NCI-H187 treated with DMSO at 0.1 percent for 48 hours (cell line): ENCODE measurements at places on chromosomes 12 and 14.

GRCh38 chr14:94366146-94366915, 22.1 kb downstream of the SERPINA1 start:
- no peak for DNase-seq

DNA sequence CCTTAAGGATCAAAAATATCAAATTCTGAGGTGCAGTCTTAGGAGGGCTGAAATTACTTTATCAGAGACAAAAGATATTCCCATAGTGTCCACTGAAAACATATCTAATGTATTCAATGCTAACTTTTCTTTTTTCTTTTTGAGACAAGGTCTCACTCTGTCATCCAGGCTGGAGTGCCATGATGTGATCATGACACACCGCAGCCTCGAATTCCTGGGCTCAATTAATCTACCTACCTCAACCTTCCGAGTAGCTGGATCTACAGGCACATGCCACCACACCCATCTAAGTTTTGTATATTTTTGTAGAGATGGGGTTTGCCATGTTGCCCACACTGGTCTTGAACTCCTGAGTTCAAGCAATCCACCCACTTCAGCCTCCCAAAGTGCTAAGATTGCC, 68.3 kb downstream of the ZC3H14 start:
- DNase-seq, result no peak

DNA sequence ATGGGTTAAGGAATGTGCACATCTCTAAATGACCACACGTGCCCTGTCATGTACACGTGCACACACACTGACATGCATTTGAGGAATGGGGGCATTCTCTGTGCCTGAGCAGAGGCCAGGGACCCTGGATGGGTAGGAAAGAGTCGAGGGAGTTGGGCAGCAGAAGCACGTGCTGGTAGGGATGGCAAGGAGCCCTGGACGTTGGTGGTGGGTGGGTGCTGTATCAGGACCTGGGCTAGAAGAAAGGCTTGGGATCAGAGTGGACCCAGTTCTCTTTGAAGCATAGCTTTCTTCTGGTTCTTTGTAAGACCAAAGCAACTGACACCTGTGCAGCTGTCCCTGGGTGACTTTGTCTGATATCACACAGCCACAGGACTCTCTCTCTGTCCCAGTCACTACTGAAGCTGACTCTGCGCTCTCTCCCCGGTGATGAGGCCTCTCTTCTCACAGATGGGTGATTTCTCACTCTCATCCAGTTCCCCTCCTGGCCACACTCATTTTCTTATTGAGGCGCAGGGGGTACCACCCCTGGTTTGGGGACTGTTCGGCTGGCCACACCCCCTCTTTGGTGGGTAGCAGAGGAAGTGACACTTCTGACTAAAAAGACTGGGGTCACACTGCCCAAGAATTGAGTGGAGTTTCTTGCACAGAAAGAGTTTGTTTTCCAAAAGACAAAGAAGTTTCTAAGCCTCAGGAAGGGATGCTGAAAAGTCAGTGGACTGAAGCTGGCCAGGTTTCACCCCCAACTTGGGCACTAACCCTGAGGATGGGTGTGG, 171.7 kb upstream of the RTL1 start:
- no peak for DNase-seq

DNA sequence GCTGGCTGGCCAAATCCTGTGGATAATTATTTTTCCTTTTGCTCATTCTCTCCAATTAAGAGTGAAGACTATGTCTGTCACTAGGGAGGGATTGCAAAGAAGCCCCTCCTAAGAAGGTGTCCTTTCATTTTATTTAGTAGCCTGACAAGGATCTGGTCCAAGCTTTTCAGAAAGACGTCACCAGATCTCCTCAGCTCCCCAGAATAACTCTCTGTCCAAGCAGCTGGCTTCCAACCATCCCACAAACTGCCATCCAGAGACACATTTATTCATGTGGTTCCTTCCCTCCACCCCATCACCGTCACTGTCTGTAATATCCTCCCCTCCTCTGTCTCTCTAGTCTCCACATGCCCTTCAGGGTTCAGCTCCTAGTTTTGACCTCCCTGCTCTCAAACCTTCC, 69.9 kb downstream of the PPM1H start:
- DNase-seq, result no peak
